ENCODE measurements at places on chromosomes 4 and X.
A peak's percentile ranks its signal among the peaks of the same experiment; 100 is the strongest.

GRCh38 chr4:152176627-152177214 lies 359.2 kb downstream of the FBXW7 start:
- no peak for DNase-seq

GRCh38 chr4:123731035-123731434 lies 334.4 kb downstream of the SPRY1 start:
- DNase-seq, result no peak

DNA sequence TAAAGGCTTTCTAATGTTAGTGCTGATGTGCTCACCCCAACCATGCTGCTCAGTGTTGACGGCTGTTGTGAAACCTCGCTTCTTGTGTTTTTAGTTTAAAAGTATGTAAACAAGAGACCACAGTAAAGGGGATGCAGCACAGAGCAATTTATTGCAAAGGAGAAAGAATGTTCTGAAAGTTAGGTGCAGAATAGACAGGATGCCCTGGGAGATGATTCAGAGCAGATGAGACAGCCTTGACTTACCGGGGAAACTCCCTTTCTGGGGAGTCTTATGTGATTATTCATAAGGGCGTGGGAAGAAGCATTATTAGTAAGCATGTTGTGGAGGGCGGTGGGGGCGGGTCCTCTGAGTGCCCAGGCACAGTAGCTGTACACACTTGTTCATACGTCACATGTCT lies 47.7 kb downstream of the EVC start:
- DNase-seq, result peak; percentile 73

- no peak for DNase-seq
Observed at GRCh38 chr4:98643755-98644154, 14.7 kb downstream of the TSPAN5 start.

DNA sequence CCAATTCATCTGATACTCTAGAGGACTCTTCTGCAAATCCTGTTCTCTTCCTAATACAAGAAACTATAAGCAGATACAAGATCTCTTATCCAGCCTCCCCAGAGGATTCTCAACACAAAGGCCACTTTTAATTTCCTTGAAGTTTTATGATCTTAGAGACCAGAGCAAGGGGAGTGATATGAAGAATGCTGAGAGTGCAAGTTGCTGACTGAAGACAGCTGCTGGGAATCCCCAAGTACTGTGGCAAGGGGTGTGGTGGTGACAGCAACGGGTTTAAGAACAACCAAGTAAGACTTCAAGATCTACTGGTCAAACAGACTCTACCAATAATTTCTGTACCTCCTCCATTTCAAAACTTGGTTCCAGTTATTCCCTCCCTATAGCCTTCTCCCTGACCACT lies 7.0 kb downstream of the AMMECR1 start:
- DNase-seq, result peak; percentile 74

Data from GM12865 (cell line).